Sigmoid colon (tissue), 7 donors: ENCODE measurements at places on chromosomes 5 and 9.

GRCh38 chr5:76537073-76537543 lies 86.1 kb downstream of the F2RL2 start:
- no peaks in the 10 kb centered on the region for H3K27me3 ChIP-seq
- H3K4me3 ChIP-seq = no peak overlapping the region
- no peak for DNase-seq
- H3K36me3 ChIP-seq = no peaks in the 10 kb centered on the region
- no peak overlapping the region for H3K27ac ChIP-seq

GRCh38 chr5:112294126-112294525 lies 125.0 kb downstream of the EPB41L4A start:
- no peaks in the 10 kb centered on the region for H3K36me3 ChIP-seq
- H3K4me1 ChIP-seq = no peaks in the 10 kb centered on the region

- no peak overlapping the region for H3K4me3 ChIP-seq
- H3K27ac ChIP-seq = no peak overlapping the region
- no peak for DNase-seq
- no peaks in the 10 kb centered on the region for H3K27me3 ChIP-seq
- H3K4me1 ChIP-seq = no peaks in the 10 kb centered on the region
Measured at GRCh38 chr9:136370687-136371532, 2.6 kb downstream of the CARD9 start.

DNA sequence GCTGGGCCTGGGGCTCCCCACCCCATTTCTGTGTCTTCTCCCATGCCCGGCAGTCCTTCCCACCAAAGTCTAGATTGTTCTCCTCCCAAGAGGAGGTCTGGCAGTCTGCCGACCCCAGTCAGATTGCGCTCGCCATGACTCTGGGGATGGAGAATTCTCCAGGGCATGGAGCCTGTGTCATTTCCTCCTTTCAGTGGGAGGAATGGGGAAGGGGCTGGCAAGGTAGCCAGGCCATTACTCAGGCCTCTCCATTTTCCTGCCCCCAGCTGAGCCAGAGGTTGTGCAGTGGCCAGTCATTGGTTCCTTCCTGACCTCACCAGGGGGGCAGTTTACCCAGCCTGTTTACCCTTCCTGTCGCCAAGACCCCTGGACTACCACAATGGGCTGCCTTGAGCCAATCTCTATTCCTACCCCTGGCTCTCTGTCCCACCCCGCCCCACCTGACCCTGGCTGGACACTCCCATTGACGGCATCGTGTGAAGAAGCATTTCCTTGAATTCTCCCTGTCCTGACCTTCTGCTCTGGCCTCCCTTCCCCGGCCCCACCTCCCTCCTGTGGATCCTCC lies 628 bp downstream of the SYNPO start:
- H3K4me1 ChIP-seq = peaks cover 94% of the 10 kb centered on the region
- H3K36me3 ChIP-seq = no peaks in the 10 kb centered on the region
- H3K27me3 ChIP-seq = no peaks in the 10 kb centered on the region
- no peak for DNase-seq

DNA sequence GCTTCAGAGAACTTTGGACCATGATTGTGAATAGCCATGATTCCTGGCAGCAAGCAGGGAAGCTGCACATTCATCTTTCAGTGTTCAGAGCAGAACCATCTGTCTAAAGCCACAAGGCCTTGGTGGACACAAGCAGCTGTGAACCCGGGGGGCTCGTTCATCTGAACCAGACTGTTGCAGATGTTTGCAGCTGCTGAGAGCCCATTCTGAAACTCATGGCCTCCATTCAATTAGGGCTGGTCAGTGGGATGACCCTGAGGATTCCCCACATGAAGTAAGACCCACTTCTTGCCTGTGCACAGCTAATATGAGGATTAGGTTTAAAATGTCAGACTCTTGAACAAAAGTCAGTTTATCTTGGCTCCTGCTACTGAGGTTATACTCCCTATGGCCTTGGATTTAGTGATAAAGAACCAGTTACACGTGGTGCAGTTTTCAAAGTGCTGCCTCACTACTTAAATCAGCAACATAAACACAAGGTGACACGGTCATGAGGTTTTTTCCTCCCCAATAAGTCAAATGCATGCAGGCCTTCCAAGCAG lies 109.8 kb upstream of the IFNK start:
- peak; percentile 75 for DNase-seq
- H3K36me3 ChIP-seq = no peaks in the 10 kb centered on the region
- no peaks in the 10 kb centered on the region for H3K4me1 ChIP-seq
- H3K27ac ChIP-seq = peak overlapping the region; percentile 61
- no peaks in the 10 kb centered on the region for H3K27me3 ChIP-seq
- no peak overlapping the region for H3K4me3 ChIP-seq

DNA sequence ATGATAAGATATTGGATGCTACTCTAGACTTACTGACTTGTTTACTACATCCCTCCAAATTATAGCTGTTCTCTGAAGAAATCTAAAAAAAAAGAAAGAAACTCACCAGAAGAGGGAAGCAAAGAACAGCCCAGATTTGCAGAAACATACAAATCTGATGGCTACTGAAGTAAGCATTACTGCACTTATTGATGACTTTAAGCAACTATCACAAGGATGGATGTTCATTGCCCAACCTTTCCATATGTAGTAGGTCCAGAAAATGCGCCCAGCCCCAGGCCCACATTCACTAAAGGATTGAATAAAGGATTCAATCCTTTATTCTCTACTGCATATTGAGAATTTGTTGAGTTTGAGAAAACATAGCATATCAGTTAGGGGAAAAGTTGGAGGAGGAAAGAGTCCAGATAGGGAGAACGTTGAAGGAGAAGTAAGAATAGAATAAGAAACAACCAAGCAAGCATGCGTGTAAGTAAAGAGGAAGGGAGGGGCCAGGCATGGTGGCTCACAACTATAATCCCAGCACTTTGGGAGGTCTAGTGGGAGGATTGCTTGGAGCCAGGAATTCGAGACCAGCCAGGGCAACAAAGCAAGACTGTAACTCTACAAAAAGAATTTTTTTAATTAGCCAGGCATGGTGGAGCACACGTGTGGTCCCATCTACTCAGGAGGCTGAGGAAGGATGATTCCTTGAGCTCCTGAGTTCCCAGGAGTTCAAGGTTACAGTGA lies 33.8 kb upstream of the DTWD2 start:
- H3K27me3 ChIP-seq = no peaks in the 10 kb centered on the region
- H3K36me3 ChIP-seq = no peaks in the 10 kb centered on the region
- H3K4me3 ChIP-seq = no peak overlapping the region
- no peak overlapping the region for H3K27ac ChIP-seq
- DNase-seq = no peak
- no peaks in the 10 kb centered on the region for H3K4me1 ChIP-seq

DNA sequence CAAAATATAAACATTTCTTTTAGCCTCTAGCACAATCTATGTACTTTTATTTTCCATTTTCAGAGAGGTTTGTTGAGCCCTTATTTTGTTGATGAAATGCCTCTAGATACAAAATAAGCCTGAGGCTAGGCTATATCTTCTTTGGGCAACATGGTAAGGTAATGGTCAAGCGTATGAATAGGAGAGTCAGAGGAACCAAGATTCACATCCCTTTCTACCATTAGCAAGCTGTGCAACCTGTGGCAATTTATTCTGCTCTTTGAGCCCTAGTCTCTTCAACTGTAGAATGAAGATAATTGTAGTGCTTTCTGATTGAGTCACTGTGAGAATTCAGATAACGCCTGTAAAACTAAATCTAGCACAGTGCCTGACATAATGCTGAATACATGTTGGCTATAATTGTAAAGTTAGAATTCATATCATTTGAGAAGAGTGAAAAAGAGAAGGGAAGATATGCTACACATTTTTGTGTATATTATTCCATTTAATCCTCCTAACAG lies 412.5 kb downstream of the CCDC171 start:
- H3K27ac ChIP-seq = no peak overlapping the region
- H3K4me1 ChIP-seq = no peaks in the 10 kb centered on the region
- H3K4me3 ChIP-seq = no peak overlapping the region
- no peaks in the 10 kb centered on the region for H3K27me3 ChIP-seq

GRCh38 chr9:16060436-16061129 lies 507.7 kb downstream of the CCDC171 start:
- no peak overlapping the region for H3K27ac ChIP-seq
- no peaks in the 10 kb centered on the region for H3K4me1 ChIP-seq
- no peak for DNase-seq
- H3K36me3 ChIP-seq = no peaks in the 10 kb centered on the region

GRCh38 chr5:74401946-74402320 lies 238.6 kb downstream of the ENC1 start:
- H3K36me3 ChIP-seq = no peaks in the 10 kb centered on the region
- H3K4me1 ChIP-seq = peaks cover 7% of the 10 kb centered on the region
- no peak overlapping the region for H3K27ac ChIP-seq
- DNase-seq = no peak
- H3K27me3 ChIP-seq = no peaks in the 10 kb centered on the region
- H3K4me3 ChIP-seq = no peak overlapping the region

GRCh38 chr9:117218951-117219350 lies 195.9 kb downstream of the ASTN2 start:
- H3K4me3 ChIP-seq = no peak overlapping the region
- H3K27ac ChIP-seq = no peak overlapping the region
- no peaks in the 10 kb centered on the region for H3K27me3 ChIP-seq

GRCh38 chr5:143229426-143229895 lies 174.0 kb downstream of the NR3C1 start:
- H3K4me1 ChIP-seq = no peaks in the 10 kb centered on the region
- H3K27me3 ChIP-seq = no peaks in the 10 kb centered on the region
- DNase-seq = peak; percentile 38
- no peaks in the 10 kb centered on the region for H3K36me3 ChIP-seq

GRCh38 chr9:78189461-78189860 lies 46.4 kb upstream of the CEP78 start:
- no peak overlapping the region for H3K27ac ChIP-seq
- H3K27me3 ChIP-seq = no peaks in the 10 kb centered on the region
- H3K36me3 ChIP-seq = no peaks in the 10 kb centered on the region
- DNase-seq = no peak
- no peak overlapping the region for H3K4me3 ChIP-seq

DNA sequence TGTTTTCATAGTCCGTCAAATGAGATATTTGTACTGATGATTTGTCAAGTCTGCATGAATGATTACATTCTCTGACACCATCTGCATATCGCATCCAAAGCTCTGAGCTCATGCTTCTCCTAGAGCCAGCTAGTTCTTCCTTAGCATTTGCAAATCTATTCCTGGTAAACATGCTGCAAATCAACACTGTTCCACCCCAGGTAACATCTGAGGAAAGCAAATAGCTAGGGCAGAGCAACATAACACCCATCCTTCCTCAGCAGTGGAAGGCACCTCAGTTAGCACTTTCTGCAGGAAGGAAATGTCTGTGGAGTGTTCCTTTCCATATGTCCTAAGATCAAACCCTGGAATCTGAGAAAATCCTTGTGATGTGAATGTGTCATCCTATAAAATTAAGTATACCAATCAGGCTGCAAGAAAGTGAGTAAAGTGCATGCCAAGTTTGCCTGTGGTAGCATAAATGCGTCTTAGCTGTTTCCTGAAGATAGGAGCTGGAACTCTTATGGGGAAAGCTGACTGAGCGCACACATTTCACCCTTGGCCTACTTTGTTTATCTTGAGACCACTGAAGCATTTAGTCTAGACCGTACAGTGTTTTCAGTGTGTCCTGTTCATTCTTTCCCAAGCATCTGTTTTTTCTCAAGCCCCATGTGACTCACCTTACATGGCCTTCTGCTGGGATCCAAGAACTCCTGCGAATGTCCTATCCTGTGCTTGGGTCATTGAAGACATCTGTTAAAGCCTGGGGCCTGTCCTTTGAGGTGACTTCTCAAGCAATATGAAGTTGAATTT lies 50.9 kb upstream of the STARD4 start:
- H3K27me3 ChIP-seq = no peaks in the 10 kb centered on the region
- H3K27ac ChIP-seq = no peak overlapping the region
- no peak overlapping the region for H3K4me3 ChIP-seq
- no peaks in the 10 kb centered on the region for H3K36me3 ChIP-seq

GRCh38 chr9:19976226-19976625 lies 187.4 kb upstream of the SLC24A2 start:
- H3K4me1 ChIP-seq = no peaks in the 10 kb centered on the region
- H3K4me3 ChIP-seq = no peak overlapping the region
- no peak overlapping the region for H3K27ac ChIP-seq
- no peaks in the 10 kb centered on the region for H3K27me3 ChIP-seq

- no peaks in the 10 kb centered on the region for H3K4me1 ChIP-seq
- no peaks in the 10 kb centered on the region for H3K36me3 ChIP-seq
- no peaks in the 10 kb centered on the region for H3K27me3 ChIP-seq
- DNase-seq = no peak
Measured at GRCh38 chr9:5586391-5586802, 42.5 kb upstream of the RIC1 start.

GRCh38 chr5:142455856-142456255 lies 131.0 kb upstream of the SPRY4 start:
- no peaks in the 10 kb centered on the region for H3K4me1 ChIP-seq
- H3K4me3 ChIP-seq = no peak overlapping the region

DNA sequence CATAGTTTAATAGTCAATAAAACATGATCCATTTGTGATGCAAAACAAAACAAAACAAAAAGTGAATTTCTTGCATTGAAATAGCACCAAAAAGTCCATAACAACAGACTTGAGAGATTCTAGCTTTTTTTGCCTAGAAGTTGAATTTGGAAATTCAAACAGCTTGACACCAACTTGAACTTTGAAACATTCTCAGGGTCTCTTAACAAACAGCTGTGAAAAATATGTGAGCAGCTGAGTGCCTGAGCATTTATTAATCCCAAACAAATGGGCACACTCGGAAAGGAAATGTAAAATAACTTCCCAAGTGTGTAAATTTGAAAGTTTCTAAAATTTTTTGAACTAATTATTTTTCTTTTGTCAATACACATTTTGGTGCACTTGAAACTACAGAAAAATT lies 56.0 kb upstream of the HMHB1 start:
- peaks cover 15% of the 10 kb centered on the region for H3K4me1 ChIP-seq
- H3K36me3 ChIP-seq = no peaks in the 10 kb centered on the region
- no peaks in the 10 kb centered on the region for H3K27me3 ChIP-seq
- DNase-seq = no peak
- H3K27ac ChIP-seq = no peak overlapping the region

DNA sequence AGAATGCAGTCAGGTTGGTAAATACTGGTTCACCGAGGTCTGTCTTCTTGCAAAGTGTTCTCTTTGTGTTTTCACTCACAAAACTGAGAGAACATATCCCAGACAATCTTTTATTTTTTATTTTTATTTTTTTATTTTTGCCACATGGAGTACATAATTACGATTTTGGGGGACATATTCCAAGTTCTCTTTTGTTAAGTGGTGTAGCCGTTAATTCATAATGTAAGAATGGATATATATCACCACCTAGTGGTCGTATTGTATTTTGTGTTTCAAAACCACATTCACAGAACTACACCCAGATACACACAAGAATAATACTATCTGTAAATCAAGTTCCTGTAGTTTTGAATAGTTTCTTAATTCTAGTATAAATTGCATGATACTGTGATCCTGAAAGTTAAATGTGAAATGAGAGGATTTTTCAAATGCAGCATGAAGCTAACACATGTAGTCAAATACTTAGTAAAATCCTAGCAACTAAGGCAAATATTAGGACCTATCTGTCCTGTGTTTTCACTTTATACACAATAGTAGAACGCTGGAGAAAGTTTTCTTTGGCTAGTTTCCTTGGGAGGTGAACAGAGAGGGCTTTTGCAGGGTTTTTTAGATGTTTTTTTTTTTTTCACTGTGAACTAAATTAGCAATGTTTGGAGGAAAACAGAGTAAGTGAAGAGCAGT lies 92.7 kb downstream of the VCAN start:
- DNase-seq = no peak
- H3K27ac ChIP-seq = no peak overlapping the region
- H3K4me3 ChIP-seq = no peak overlapping the region
- no peaks in the 10 kb centered on the region for H3K36me3 ChIP-seq

GRCh38 chr5:148805326-148806290 lies 20.8 kb upstream of the ADRB2 start:
- no peaks in the 10 kb centered on the region for H3K36me3 ChIP-seq
- no peak overlapping the region for H3K27ac ChIP-seq
- H3K4me1 ChIP-seq = peaks cover 16% of the 10 kb centered on the region
- H3K27me3 ChIP-seq = no peaks in the 10 kb centered on the region
- DNase-seq = no peak

GRCh38 chr5:29899583-29899982 lies 1293.9 kb upstream of the CDH6 start:
- H3K4me1 ChIP-seq = no peaks in the 10 kb centered on the region
- H3K27ac ChIP-seq = no peak overlapping the region
- H3K36me3 ChIP-seq = no peaks in the 10 kb centered on the region
